ENCODE measurements at places on chromosomes 1 and 21.

DNA sequence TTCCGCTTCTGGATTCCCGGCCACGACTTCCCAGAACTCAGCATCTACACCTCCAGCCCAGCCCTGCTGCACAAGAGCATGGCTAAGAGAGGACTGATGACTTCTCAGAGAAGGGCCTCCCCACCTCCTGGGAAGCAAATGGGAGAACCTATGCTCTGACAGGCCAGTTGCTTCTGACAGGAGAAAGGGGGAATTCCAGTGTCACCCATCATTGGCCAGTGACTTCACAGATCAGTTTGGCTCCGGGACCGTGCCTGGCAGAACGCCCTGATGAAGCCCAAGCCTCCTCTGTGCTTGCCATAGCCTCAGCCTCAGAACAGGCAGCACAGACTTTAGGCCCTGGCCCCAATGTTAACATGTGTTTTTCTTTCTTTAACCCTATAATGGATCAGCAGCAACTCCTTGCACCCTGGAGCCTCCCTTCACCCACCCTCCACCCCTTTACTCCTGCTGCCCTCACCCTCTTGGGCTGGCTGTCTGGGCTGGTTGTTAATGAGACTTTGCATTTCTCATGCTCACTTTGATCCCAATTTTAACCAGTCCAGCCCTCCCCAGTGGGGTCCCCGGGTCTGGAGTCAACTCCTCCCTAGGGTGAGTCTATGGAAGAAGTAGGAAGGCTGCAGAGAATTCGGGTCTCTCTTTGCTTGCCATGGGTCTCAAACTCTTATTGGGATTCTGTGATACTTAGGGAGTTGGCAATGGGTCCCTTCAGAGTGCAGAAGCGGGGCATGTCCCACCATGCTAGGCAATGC is 42.7 kb upstream of the SLC30A1 start:
- no peak for DNase-seq

- DNase-seq, result no peak
Observed at GRCh38 chr1:30313584-30313983, 409.8 kb downstream of the MATN1 start.

GRCh38 chr1:153598309-153599172 is 14.4 kb downstream of the S100A16 start:
- DNase-seq, result no peak

- no peak for DNase-seq
Observed at GRCh38 chr1:14881775-14882672, 271.5 kb upstream of the TMEM51 start.

DNA sequence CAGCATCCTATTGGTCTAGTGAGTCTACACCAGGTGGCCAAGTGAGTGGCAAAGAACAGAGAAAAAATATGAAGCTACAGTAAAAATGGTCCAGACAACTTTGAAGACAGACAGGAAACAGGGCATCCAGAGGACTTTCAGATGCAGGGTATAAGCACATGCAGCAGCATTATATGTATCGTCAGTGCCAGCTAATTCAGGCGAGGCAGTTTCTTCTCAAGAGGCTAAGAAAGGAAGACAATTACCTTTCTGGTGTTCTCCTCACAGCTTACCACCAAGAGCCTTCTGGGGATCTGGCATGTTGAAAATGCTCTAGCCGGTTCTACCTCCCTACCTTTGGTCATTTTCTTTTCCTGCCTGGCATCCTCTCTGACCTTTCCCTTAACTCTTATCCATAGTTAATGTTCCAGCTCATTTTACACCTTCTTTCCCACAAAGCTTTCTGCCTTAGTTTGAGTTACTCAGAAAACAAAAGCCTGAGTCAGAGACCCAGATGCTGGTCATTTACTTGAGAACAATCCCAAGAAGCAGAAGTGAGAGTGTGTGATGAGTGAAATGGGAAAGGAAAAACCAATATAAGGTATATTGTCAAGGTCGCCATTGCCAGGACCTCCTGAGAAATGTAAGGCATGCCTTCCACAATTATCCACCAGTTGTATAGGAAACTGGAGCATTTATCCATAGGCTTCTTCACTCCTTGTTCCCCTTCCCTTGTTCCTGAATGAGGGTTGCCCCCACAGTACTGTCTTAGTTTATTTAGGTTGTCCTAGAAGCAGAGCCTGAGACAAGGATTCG is 444.1 kb downstream of the PLPP3 start:
- DNase-seq, result no peak

DNA sequence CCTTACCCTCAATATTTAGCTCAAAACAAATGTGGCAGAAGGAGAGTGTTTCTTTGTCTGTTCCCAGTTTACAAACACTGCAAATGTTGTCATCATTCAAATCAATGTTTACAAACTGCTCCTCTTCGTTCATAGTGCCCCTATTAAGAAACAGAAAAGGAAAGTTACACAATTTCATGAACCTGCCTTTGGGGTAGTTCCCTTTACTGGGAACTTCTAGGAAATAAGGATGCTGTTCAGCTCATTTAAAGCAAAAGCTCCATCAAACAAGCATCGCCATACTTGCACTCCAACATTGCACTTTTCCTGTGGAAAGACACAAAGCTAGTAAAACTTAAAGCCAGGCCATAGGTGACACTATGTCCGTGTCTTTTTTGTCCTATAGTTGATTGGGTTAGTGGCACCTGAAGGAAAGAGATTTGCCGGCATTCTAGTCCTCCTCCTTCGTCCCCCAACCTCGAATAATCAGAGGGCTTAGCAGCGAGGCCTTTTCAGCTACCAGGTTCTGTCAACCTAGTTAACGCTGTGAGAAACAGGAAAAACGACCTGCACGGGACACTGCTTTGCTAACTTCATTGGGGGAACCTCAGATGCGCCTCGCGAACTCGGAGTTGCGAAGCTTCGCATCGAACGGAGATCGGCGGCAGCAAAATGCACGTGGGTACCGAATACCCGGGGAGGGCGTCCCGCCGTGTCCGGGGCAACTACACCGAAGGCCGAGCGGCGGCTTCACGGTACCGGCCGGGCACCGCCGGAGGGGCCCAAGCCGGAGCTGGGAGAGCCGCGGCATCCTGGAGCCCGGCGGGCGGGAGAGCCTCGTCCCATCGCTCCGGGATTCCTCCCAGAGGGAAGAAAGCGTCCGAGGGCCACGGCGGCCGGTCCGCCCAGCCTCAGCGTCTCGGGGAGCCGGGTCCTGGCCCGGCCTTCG is 706 bp downstream of the C21orf91 start:
- DNase-seq, result peak; percentile 26

DNA sequence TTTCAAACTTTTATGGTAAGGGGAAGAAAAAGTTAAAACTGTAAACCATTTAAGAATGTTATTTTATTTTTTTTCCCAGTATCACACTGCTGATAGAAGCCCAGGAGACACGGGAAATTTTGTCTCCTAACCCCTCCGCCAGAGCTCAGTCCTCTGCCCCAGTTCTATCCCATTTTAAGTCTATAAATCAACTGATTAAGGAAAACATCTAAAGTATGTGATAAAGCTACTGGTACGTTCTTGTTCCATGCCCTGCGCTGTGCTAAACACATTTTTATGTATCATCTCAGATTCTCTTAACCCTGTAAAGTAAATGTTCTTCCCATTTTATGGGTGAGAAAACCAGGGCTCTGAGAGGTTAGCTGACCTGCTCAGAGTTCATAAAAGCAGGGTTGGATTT is 34.7 kb downstream of the NIPAL3 start:
- DNase-seq, result no peak

DNA sequence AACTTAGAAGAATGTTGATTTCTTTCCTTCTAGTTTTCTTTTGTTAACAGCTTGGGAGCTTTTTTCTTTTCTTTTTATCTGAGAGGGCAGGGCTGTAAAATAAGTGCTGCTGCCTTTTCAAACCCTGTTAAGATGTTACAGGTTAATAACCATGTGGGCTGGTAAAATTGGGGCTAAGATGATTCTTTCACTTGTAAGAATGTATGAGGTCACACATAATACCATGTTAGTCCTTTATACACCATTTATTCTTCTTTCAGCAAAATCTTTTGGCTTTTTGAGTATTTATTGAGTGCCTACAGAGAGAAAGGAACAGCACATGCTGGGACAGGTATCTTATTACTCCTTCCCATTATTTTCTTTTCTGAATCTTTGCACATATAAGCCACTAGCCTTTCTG is 6.1 kb upstream of the AK4 start:
- DNase-seq, result no peak

GRCh38 chr21:40672602-40673001 is 174.4 kb downstream of the DSCAM start:
- DNase-seq, result no peak

DNA sequence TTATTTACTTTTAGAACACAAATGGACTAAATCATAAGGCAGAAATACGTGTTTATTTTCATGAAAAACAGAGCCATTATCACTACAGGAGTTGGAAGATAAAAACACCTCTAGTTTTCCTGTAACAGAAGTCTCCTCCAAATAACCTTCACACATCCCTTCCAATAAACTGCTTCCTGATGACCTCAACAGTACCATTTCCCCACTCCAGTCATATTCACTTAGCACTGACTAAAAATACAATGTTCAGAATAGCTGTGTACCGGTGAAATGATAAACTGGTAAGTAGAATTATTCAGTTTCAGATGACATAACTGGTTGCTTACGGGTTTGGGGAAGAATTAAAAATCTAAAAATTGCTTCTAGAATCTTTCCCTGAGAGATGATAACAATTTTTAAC is 137.9 kb downstream of the DENND1B start:
- no peak for DNase-seq

DNA sequence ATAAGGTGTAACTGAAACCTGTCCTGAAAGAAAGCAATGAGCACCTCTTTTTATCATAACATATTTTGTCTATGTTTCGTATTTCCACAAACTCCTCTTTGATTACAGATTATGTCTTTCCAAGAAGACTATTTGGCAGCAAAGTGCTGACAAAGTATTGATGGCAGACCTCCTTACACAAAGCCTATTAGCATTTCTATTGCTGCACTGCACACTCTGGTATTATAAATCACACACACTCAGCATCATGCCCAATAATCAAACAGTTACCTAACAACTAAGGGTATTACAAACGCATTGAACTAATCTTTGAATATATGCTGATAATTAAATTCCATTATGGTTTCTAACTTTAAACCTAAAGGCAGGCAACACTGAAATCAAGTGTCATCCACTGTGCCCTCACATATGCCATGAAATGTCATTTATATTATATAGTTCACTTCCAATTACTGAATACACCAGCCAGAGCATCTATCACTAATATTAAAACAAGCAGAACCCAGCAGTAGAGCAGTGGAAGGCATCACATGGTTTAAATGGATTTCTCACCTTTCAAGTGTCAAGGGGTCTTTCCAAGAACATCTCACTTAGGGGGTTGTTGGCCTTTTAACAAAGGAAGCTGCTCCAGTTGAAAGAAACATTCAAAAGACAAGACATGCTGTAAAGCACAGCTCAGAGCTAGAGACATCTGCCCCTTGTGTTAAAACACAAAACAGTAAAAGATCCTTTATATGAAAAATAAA is 239.1 kb downstream of the RERE start:
- DNase-seq, result no peak

DNA sequence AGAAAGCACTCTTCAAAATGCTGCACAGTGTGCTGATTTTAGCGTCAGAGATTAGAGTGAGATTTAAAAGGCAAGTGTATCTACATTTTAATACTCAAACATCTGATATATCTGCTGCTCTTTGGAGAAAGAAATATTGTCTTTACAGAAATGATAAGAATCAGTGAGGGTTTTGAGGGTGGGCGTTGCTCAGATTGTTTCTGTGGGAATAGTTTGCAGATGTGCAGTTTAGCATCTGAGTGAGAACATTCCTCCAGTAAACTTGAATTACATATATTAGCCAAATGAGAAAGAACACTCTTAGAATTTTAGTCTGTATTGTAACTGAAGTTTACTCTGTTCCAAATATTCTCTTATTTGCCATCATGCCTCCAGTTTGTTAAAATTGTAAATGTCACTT is 549.2 kb downstream of the NEGR1 start:
- no peak for DNase-seq

GRCh38 chr1:23403038-23403336 is 21.6 kb downstream of the TCEA3 start:
- peak; percentile 81 for DNase-seq

Measured in RWPE1 (cell line).